Lower lobe of right lung (tissue), 2 donors: ENCODE measurements at places on chromosomes 7 and 10. TPM values are rescaled to one million over a fixed set of nuclear protein-coding genes. Genes with fewer than 3 reads are reported as not detected.

ANXA8L1 gene
- 15.7 TPM for total RNA-seq

DNA sequence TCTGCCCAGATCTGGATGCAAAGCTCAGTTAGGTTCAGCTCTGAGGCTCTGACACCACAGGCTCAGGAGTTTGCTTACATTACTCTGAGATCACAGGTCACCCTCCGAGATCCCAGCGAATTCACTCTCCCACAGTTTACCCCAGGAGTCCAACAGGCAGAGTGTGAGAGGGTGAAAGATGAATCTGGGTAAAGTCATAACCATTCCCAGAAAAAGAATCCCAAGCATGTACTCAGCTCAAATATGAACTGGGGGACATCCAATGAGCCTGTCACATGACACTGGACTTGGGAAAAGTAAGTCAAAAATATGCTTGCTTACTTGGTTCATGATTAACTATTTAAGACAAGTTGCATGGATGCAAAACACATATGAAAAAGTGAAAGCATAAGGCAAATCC, 110.3 kb upstream of the ARID5B start:
- DNase-seq, result no peak
- peaks cover 15% of the 10 kb centered on the region for H3K4me1 ChIP-seq
- no peak overlapping the region for H3K4me3 ChIP-seq
- no peak overlapping the region for H3K27ac ChIP-seq
- no peaks in the 10 kb centered on the region for H3K27me3 ChIP-seq

GRCh38 chr7:105583061-105583460, 1.8 kb upstream of the EFCAB10 start:
- no peak for DNase-seq
- H3K4me3 ChIP-seq, result no peak overlapping the region
- H3K27ac ChIP-seq, result no peak overlapping the region
- peaks cover 7% of the 10 kb centered on the region for H3K27me3 ChIP-seq
- no peaks in the 10 kb centered on the region for H3K36me3 ChIP-seq

- no peak overlapping the region for H3K27ac ChIP-seq
- no peak for DNase-seq
- H3K27me3 ChIP-seq, result no peaks in the 10 kb centered on the region
- H3K4me3 ChIP-seq, result no peak overlapping the region
Measured at GRCh38 chr10:51629934-51630639, 69.3 kb downstream of the CSTF2T start.

GRCh38 chr10:34010891-34011290, 676.4 kb upstream of the NRP1 start:
- H3K4me1 ChIP-seq, result no peaks in the 10 kb centered on the region
- DNase-seq, result no peak
- H3K27me3 ChIP-seq, result no peaks in the 10 kb centered on the region
- H3K36me3 ChIP-seq, result no peaks in the 10 kb centered on the region
- no peak overlapping the region for H3K27ac ChIP-seq

DNA sequence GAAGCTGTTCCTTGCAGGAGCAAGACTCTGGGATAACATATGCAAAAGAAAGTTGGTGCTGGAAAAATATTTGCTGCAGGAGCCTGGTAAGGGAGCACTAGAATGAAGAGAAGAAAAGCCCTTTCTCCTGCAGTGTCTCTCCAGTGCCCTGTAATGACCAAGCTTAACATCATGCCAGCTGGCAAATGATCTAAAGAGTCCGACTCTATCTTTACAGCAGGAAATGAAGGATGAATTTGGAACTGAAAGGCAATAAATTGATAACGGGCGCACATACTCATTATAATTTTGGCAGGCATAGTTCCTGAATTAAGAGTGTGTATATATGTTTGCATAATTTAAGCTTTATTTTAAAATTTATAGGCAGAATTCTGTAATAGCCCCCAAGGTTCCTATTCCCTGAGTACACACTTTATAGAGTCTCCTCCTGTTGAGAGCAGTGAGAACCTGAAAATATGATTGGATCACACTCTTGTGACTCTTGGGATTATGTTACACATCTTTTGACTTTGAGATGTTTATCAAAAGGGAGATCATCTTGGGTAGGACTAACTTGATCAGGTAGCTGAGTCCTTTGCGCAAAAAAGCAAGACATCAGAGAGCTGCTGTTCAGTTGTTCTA, 299.0 kb upstream of the MBL2 start:
- no peaks in the 10 kb centered on the region for H3K4me1 ChIP-seq
- H3K4me3 ChIP-seq, result no peak overlapping the region
- no peak overlapping the region for H3K27ac ChIP-seq
- H3K36me3 ChIP-seq, result no peaks in the 10 kb centered on the region
- H3K27me3 ChIP-seq, result no peaks in the 10 kb centered on the region

DNA sequence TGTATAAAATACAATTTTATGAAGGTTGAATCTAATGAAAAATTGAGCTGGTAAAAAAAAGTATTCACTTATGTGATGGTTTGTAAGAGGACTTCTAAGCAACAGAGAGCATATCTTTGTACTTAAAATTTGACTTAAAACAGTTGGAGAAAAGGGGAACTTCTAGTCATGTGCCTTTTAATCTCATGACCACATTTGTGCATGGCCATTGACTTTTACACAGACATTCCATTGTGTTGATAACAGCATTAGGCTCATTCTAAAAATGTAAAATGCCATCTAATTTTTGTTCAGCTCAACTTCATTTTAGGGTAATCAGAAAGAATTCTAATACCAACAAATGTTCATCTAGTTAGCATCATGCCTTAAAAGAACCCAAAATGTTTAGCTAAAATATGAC, 119.9 kb downstream of the HPSE2 start:
- no peak overlapping the region for H3K4me3 ChIP-seq
- H3K36me3 ChIP-seq, result no peaks in the 10 kb centered on the region
- H3K27ac ChIP-seq, result no peak overlapping the region
- DNase-seq, result no peak

DNA sequence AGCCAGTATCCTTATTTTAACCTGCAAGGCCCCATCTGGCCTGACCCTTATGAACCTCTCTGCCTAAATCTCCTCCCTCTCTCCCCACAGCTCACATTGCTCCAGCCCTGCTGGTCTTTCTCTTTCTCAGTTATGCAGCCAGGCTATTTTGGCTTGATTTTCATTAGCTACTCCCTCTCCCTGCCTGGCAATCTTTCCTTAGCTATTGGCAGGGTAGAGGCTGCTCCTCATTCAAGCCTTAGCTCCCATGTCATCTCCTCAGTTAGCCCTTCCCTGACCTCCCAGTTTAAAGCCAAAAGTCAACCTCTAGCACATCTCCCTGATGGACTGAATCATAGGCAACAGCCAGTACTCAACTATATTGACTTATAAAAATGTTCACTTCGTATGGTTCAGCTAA, 214.4 kb upstream of the CELF2 start:
- H3K4me3 ChIP-seq, result no peak overlapping the region
- H3K27ac ChIP-seq, result peak overlapping the region; percentile 47
- H3K4me1 ChIP-seq, result peaks cover 30% of the 10 kb centered on the region
- DNase-seq, result no peak
- no peaks in the 10 kb centered on the region for H3K36me3 ChIP-seq

- no peaks in the 10 kb centered on the region for H3K27me3 ChIP-seq
- H3K4me3 ChIP-seq, result no peak overlapping the region
- H3K4me1 ChIP-seq, result no peaks in the 10 kb centered on the region
- no peak for DNase-seq
- no peaks in the 10 kb centered on the region for H3K36me3 ChIP-seq
Measured at GRCh38 chr10:33034931-33035330, 76.9 kb upstream of the ITGB1 start.

DNA sequence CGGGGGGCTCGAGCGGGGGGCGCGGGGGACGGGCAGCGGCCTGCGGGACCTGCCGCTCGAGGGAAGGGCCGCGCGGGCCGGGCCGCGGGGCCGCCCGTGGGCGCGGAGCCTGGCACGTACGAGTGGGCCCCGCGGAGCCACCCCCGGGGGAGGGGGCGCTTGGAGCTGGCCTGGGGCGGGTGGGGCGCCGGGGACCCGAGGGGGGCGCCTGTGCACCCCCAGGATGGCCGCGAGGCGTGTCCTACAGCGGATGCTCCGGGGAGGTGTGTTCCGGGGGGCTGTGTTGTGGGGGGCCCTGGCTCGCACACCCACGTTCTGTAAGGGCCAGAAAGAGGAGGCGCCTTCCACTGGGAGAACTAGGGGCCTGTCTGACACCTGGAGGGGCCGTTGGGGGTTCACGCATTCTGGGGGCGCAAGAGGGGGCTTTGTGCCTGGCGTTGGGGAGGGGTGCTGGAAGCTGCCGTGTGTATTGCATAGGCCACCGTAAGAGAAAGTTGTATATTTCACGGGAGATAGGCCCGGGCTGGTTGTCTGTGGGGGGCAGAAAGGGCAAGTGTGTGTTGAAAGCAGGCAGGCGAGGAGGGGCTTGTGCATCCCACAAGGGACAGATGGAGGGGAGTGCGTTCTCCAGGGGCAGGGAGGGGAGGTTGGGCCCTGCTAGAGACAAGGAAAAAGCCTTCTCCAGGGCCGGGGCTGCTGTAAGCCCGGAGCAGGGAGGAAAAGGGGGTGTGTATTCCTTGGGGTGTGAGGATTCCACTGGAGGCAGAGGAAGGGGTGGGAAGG, 663 bp downstream of the VPS37D start:
- DNase-seq, result no peak
- no peak overlapping the region for H3K27ac ChIP-seq
- H3K36me3 ChIP-seq, result no peaks in the 10 kb centered on the region

SMO gene
- total RNA-seq, result 3.1 TPM

DNA sequence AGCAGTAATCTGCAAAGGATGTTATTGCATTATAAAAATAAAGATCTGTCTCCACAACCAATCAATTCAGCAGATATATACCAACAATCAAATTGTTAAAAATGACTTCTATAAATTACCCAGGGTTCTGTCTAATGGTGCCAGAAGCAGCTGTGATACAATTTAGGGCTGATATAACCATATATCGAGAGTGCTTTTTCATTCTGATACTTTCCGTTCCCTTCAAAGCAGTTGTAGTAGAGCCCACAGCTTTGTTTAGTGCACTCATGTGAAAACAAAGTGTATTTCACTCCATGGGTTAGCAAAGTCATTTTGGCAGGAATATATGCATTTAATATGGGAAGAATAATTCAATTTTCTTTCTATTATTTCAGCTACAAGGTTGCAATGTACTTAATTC, 83.1 kb upstream of the CHCHD3 start:
- no peaks in the 10 kb centered on the region for H3K36me3 ChIP-seq
- no peak overlapping the region for H3K27ac ChIP-seq
- DNase-seq, result no peak

DNA sequence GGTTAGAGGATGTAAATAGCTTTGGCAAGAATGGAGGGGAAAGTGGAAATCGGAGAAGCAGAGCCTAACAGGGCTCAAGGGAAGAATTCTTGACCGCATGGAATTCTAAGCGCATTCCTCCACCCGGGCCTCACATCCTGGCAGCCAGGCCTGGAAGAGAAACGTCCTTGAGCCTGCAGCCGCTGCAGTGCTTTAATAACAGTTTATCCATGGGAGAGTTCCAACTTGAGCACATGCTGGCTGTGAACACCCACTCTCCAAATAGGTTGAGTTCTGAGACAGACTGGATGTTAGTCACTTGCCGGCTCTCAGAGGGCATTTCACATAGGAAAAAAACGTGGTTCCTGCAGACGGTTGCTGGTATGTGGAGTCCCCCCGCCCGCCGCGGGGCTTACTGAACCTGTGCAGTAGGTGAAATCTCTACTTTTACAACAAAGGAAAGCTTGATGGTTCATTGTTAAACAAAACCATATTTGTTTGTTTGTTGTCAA, 61.4 kb upstream of the STEAP1B start:
- no peak overlapping the region for H3K4me3 ChIP-seq
- peak; percentile 72 for DNase-seq
- peak overlapping the region; percentile 71 for H3K27ac ChIP-seq
- H3K4me1 ChIP-seq, result peaks cover 65% of the 10 kb centered on the region

GRCh38 chr7:139109188-139109982, at the start of gene ZC3HAV1:
Gene ZC3HAV1, minus strand, starts transcription at chr7:139109720. Its CDS starts 389 bp downstream, at chr7:139109331.
- no peaks in the 10 kb centered on the region for H3K27me3 ChIP-seq
- peak within 1 kb of the TSS; percentile 95 for H3K27ac ChIP-seq
- H3K4me1 ChIP-seq, result peaks cover 40% of the 10 kb centered on the region

- H3K4me1 ChIP-seq, result no peaks in the 10 kb centered on the region
- no peak for DNase-seq
- no peaks in the 10 kb centered on the region for H3K36me3 ChIP-seq
Measured at GRCh38 chr10:121406823-121407545, 191.3 kb downstream of the FGFR2 start.

GPNMB gene
- 452 TPM for total RNA-seq

- no peaks in the 10 kb centered on the region for H3K4me1 ChIP-seq
- H3K27me3 ChIP-seq, result no peaks in the 10 kb centered on the region
- H3K27ac ChIP-seq, result no peak overlapping the region
- no peak overlapping the region for H3K4me3 ChIP-seq
- no peak for DNase-seq
Measured at GRCh38 chr7:8305625-8306388, 43.8 kb upstream of the ICA1 start.

TRPV5 gene
- not detected for total RNA-seq

DNA sequence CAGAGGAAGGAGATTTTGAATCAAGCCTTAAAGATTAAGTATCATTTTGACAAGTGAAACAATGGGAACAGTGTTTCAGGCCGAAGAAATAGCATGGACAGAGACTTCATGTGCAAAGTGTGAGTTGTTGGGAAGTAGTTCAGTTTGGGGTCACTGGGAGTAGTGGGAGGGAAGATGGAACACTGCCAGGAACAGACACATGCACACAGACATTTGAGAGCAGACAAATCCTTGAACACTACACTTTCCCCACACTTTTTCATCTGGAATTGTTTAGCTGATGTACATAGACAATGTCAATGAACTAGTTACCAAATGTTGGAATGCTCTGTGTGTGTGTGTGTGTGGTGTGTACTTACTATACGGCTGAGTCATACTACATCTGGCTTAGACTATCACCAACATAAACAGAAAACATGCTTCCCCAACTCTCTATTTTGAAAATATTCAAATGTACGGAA, 52.4 kb upstream of the LRRC17 start:
- no peaks in the 10 kb centered on the region for H3K4me1 ChIP-seq
- no peak for DNase-seq
- no peaks in the 10 kb centered on the region for H3K27me3 ChIP-seq

- DNase-seq, result no peak
- no peak overlapping the region for H3K4me3 ChIP-seq
- no peaks in the 10 kb centered on the region for H3K36me3 ChIP-seq
- H3K4me1 ChIP-seq, result no peaks in the 10 kb centered on the region
- H3K27me3 ChIP-seq, result peaks cover 37% of the 10 kb centered on the region
- H3K27ac ChIP-seq, result no peak overlapping the region
Measured at GRCh38 chr10:14180911-14181566, 149.7 kb downstream of the FRMD4A start.
